ENCODE measurements at places on chromosomes 13 and 19.

DNA sequence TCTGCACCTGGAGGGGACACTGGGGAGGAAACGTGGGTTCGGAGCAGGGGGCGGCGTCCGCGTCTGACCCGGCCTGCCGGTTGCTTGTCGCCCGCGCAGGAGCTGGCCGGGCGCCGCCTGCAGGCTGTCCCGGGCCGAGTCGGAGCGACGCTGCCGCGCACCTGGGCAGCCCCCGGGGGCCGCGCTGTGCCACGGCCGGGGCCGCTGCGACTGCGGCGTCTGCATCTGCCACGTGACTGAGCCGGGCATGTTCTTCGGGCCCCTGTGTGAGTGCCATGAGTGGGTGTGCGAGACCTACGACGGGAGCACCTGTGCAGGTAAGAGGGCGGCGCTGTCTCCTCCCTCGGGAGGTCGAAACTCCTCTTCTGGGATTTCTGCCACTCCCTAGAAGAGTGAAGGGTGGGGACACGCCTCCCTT is 1.3 kb downstream of the ITGBL1 start:
- DNase-seq: no peak

GRCh38 chr13:46553886-46554858 is 1.2 kb downstream of the LRCH1 start:
- no peak for DNase-seq

- DNase-seq: no peak
These were observed 101.2 kb downstream of the DIAPH3 start for GRCh38 chr13:60062502-60062901.

GRCh38 chr19:11448923-11449554 is 13.6 kb downstream of the PRKCSH start:
- DNase-seq: no peak

DNA sequence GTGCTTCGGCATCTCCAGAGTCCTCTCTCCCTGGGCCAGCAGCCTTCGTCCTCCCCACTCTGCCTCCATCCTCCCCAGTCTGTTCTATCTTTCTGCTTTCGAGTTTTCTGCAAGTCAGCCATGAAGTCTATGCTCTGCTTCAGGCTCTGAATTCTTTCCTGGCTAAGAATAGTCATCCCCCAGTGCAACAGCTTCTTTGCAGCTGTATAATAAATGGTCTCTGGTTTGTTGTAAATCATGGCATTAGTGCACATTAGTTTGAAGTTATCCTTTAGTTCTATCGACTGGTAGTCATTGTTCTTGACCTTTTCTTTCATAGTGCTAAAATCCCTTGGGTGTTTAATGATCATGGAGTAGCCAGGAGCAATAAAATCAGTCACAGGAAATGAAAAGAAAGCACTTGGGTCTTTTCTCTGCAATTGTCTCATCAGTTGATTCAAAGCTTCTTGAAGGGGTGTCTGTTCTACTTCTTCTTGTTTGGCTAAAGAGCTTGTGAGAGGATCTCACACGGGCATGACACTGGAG is 46.2 kb upstream of the SOX21 start:
- DNase-seq: no peak

DNA sequence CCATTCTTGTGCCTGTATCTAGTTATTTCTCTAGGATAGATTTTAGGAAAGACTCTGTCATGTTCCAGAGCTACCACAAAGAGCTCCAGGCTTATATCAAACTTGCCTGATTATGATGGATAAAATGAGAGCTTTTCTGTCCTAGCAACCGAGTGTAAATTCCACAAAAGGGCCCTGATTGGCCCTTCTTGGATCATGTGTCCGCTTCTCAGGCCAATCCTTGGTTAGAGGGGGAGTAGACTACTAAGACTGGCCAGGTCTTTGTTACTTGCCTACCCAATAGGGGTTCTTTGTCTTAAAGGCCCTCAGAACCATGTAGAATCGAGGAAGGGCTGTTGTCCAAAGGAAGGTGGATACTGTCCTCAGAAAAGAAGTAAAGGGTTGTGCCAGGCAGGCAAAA is 2.4 kb downstream of the DHX34 start:
- no peak for DNase-seq

- no peak for DNase-seq
These were observed 2.0 kb downstream of the PPP6R1 start for GRCh38 chr19:55256562-55257460.

DNA sequence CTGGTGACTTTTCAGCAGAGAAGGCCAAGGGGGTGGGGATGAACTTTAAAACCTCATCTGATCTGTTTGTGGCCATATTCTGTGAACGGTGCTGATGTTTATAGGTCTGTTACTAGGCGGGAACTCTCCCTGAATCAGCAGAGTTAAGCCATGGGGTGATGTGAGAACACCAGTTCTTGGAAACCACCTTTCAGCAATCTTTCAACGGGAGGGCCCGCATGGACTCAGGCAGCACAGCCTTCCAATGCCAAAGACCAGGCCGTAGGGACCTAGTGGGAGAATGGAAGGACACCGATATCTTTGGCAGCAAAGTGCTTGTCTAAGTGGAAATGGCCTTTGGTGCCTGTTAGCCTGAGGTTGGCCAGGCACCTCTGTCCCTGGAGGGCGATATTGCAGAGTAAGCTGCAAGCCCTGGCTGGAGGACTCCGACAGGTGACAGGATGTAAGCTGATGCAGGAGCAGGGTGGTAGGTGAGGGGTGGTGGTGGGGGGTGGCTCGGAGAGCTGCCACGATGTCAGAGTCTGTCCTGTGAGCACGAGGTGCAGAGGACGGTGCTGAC is 57.0 kb downstream of the ERCC5 start:
- no peak for DNase-seq

- DNase-seq: no peak
These were observed 88.4 kb upstream of the ZNF492 start for GRCh38 chr19:22545751-22546150.

DNA sequence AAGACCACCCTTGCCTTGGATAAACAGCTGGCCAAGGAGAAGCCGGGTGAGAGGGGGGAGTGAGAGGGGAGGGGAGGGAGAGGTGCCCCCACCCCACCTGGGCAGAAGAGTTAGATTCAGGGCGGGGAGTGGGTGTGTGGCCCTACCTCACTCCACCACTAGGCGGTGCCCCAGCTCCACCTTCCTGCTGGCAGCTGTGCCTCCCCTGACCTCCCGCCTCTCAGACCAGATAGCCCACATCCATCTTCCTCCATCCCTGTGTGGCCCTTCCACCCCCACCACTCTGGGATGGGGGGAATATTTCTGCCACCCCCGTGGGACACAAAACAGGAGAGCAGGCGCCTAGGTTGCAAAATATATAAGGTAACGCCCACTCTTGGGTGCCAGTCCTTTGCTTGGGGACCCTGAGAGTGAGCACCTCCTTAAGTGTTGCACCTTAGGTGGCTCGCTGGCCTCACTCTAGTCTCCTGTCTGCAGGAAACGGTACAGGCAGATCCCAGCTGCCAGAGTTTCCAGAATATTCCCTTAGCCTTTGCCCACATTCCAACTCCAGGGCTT is 13.8 kb upstream of the EHD2 start:
- no peak for DNase-seq

- no peak for DNase-seq
These were observed 8.8 kb upstream of the GNG7 start for GRCh38 chr19:2711172-2711874.

DNA sequence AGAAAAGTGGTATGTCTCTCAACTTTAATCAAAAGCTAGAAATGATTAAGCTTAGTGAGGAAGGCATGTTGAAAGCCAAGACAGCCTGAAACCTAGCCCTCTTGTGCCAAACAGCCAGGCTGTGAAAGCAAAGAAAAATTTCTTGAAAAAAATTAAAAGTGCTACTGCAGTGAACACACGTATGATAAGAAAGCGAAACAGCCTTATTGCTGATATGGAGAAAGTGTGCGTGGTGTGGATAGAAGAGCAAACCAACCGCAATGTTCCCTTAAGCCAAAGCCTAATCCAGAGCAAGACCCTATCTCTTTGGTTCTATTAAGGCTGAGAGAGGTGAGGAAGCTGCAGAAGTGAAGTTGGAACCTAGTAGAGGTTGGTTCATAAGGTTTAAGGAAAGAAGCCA is 96.4 kb downstream of the ZDHHC20 start:
- no peak for DNase-seq

- DNase-seq: no peak
These were observed 28.7 kb downstream of the ZSWIM4 start for GRCh38 chr19:13823901-13824300.

GRCh38 chr13:90605664-90606063 is 741.8 kb upstream of the MIR17HG start:
- no peak for DNase-seq

DNA sequence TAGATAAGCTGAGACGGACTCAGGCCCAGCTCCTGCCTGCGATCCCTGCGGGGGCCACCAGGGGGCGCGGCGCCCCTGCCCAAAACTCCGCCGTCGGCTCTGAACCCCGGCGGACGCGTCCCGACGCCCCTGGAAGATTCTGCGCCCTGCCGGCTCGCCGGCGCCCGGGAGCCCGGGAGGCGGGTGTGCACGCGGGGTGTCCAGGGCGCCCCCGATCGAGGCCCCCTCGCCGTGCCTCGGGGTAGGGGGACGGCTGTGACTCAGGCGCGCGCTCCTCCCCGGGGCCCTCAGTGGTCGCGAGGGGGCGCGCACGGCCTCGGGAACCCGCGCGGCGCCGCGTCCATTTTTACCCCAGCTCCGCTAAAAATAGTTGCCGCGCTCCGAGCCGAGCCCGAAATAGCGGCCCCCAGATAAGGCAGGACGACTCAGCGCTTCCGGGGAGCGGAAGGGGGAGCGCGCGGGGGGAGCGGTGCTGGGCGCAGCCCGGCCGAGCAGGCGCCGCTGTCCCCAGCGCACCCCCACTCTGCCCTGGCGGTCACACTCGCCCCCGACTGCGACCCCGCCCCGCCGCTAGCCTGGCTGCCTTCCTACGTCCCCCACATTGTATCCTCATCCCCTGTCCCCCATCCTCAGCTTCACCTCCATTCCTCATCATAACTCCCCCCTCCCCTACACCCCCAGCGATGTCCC is 16.0 kb upstream of the ERCC1 start:
- DNase-seq: peak; percentile 61

GRCh38 chr19:5563008-5563431 is 4.7 kb downstream of the TINCR start:
- DNase-seq: no peak

GRCh38 chr19:3798137-3798536 is 12.0 kb upstream of the MATK start:
- DNase-seq: no peak
